Midbrain (tissue), 1 donor: ENCODE measurements at places on chromosomes 13 and 19.

DNA sequence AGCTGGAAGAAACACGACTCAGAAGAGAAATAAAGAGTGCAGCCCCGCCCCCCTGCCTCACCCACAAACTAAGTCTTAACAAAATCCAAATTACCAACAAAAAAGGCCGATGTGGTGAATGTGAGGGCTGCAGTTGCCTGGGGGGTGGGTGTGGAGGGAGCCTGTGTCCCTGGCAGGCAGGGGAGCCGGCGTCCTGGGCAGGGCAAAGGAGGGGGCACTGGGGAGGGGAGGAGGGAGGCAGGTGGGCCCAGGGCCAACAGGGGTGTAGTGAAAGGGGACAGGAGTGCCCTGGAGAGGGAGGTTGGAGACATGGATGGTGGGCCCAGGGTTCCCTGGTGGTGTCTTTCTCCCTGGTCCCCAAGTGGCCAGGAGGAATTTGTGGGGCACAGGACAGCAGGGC, 4.0 kb downstream of the IRGC start:
- no peak for DNase-seq

DNA sequence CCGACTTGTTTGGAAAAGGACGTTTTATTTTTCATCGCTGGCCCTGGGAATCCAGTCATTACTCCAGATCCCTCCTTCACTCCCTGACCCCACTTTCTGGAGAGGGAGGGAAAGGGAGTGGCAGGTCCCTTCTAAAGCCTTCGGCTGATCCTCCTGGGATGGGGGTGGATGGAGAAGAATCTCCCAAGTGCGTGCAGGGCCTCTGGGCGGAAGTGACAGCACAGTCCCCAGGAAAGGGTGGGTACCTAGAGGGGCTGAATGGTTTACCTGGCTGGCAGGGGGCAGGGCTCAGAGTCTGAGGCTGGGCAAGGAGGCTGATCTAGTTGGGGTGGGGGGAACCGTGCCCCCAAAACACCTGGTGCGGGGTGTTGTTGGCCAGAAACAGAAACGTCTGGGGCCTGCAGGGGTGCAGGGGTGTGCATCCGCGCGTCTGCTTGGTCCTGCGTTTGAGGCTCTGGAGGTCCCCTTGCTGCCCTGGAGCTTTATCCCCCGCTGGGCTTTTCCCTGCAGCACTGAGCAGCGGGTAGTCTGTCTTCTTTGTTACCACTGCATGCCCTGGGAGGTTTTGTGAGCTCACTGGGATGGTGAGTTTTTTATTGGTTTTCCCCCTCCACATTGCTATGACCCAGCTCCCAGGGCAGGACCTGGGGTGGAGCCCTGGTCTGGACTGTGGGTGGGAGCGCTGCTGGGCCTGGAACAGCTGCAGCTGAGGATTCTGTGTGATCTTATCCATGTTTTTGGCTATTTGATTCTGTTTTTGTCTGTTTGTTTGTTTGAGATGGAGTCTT, 3.0 kb upstream of the ZNF628 start:
- no peak for DNase-seq

DNA sequence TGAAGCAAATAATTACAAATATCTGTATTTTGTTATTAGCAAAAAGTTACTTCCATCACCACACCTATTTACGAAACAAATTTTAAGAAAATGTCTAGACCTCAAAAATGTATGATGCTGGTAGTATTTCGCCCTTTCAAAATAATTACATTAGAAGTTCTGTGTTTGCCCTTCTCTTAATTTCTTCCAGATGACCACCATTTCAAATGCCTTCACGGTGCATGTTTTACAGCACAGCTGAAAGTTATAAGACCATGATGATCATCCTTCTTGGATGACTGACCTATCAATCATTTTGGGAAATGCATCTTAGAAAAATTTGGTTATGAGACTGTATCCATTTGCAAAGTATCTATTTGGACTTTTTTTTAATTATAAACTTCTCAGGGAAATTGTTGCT, 390.8 kb downstream of the SLITRK6 start:
- DNase-seq = no peak

- no peak for DNase-seq
These were observed 17.2 kb downstream of the BRSK1 start for GRCh38 chr19:55300886-55301458.

DNA sequence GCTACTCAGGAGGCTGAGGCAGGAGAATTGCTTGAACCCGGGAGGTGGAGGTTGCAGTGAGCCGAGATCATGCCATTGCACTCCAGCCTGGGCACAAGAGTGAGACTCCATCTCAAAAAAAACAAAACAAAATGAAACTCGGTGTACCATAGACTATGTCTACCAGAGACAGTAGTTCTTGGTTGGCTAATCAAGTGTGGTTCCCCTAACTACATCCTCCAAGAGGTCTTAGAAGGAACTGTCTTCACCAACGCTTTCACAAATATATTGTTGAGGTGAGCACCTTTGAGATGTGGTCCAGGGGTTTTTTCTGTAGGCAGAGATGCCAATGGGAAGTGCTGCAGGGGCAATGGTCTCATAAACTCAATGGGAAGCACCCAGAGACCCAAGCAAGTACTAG, 48.0 kb downstream of the RFC3 start:
- DNase-seq = no peak

DNA sequence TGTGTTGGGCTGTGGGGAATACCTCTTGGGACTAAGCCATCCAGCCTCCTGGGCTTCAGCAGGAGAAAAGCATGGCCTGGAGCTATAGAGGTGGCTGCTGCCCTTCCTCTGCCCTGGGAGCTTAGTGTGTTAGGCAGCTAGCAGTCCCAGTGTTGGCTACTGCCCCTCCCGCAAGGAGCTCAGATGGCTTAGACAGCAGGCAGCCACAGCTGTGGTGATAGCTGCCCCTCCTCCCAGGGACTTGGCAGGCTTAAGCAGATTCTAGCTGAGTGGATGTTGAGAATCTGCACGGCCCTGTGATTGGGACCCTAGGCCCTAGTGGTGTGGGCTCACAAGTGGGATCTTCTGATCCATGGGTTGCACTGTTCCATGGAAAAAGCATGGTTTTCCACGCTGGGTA, 264.5 kb downstream of the TDRD3 start:
- DNase-seq = no peak

DNA sequence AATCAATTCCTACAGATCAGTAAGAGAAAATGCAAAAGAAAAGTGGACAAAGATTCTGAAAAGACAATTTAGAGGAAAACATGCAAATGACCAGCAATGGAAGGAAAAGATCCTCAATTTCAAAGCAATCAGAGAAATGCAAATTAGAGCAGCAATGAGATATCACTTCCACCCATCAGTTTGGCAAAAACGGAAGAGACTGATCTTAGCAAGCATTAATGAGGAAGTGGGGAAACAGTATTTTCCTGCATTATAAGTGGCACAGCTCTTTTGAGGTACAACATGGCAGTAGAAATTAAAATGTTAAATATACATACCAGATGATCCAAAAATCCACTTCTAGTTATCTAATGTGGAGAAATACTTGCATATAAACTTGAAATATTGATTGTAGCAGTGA, 69.1 kb upstream of the SLC7A1 start:
- DNase-seq = no peak

- DNase-seq = no peak
These were observed 29.8 kb downstream of the DNM2 start for GRCh38 chr19:10747674-10748073.

GRCh38 chr19:6233056-6233826, 46.5 kb downstream of the MLLT1 start:
- no peak for DNase-seq

DNA sequence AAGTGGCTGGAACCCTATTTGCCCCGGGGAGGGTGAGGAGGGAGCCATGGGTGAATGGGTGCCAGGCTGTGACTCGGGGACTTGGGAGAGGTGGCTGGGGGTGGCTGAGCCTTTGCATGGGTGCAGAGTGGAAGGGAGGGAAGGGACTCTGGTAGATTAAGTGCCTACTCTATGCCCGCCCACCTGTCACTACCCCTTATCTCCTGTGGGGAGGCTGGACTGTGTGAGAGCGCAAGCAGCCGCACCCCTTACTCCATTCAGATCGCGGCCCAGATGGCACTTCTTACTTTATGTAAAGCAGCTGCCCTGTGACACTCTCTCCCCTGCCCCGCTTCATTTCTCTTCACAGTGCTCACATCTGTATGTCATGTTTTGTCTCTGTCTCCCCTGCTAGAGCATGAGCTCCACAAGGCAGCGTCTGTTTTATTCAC, 2.9 kb downstream of the KASH5 start:
- no peak for DNase-seq

DNA sequence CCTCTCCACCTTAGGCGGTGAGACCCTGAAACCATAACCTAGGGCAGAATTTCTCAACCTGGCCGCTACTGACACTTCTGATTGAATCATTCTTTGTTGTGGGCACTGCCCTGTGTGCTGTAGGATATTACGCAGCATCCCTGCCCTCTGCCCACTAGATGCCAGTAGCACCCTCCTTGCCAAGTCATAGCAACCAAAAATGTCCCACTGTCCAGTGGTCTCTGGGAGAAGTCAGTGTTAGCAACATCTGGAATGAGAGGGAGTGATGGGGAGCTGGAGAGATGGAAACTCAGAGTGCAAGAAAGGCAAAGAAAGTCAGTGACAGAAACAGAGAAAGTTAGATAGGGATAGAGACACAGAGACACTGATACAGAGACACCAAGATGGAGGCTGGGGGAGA, 13.6 kb downstream of the KLK4 start:
- no peak for DNase-seq

DNA sequence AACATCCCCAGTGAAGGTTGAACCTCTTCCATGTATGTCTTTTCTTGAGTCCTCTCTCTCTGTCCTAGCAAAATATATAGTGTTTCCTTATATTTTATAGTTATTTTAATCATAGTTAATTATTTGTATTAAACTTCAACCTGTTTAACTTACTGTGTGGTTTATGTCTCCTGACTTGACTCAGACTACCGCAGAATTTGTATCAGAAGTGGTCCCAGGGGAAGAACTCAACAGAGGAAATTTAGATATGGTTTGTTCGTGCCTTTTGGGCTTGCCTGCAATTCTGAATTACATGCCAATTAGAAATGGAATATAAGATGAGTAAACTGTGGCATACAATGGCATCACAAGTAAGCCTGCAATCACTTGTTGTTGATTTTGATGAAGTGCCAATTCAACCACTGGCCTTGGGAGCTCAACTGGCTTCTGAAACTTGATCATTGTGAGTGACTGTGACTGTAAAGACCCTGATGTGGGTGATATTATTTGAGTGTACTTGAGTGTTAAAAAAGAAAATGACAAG, 1459.5 kb upstream of the PCDH20 start:
- DNase-seq = no peak

DNA sequence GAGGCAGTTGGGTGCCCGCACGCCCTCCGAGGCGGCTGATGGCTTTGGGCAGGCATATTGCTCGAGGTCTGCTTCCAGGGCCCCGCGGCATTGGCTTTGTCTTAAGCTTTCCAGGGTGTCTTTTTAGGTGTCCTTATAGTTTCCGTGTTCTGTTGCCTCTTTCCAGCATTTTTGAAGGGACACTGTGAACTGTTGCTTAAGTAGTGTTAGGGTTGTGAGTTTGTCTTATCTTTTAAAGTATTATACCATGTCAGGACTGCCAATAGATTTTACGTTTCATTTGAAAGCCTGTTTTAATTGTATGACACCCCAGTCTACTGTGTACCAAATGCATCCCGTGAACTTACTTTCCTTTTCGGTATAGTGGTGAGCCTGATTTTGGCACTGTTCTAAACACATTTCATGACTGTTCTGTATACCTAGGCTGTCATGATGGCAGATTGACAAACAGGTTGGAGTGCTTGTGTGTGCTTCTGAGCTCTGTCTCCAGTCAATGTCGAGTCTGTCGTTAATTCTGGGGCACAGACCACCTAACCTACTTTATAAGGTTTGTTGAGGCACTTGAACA, 656 bp downstream of the PCCA start:
- DNase-seq = no peak

- no peak for DNase-seq
These were observed 5.5 kb downstream of the PNMA8C start for GRCh38 chr19:46423188-46423587.

- no peak for DNase-seq
These were observed 17.6 kb upstream of the USP12 start for GRCh38 chr13:27189192-27189591.

DNA sequence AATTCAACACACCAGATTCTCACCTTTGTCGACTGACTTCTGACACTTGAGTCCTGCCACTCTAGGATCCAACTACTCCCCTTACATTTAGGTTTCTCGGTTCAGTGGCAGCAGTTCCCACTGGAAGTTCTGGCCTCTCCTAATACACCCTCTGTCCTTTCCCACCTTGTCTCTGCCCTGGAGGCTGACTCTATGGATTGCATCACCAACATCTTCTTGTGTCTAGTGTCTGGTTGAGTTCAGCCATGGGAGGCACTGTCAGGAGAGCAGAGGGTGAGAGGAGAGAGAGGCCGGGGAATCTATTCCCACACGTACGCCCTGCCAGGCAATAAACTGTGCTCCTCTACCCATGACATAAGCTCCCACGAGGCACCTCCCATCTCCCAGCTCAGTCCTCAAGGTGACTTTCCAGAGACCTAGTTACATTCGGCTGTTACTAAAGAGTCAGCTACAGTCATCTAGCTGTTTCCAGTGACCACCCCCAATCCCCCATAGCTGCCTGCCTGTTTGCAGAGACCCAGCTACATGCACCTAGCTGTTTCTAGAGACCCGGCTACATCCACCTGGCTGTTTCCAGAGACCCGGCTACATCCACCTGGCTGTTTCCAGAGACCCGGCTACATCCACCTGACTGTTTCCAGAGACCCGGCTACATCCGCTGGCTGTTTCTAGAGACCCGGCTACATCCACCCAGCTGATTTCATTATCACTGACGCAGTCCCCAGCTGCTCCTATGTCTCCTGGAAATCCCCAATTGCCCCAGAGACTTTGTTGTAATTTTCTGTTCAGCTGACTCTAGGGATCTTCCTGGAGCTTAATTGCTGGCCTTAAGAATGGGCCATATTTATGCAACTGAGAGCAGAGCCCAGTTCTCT, 8.1 kb upstream of the LILRB4 start:
- DNase-seq = no peak
